Stimulated activated memory B cell treated with anti-CD40 and anti-IgM and Interleukin-4, amounts not matched to agents 10 μg/mL and 1 μg/mL and 100 μg/mL, for 72 hours (primary cell): ENCODE measurements at places on chromosomes 7 and 10.

DNA sequence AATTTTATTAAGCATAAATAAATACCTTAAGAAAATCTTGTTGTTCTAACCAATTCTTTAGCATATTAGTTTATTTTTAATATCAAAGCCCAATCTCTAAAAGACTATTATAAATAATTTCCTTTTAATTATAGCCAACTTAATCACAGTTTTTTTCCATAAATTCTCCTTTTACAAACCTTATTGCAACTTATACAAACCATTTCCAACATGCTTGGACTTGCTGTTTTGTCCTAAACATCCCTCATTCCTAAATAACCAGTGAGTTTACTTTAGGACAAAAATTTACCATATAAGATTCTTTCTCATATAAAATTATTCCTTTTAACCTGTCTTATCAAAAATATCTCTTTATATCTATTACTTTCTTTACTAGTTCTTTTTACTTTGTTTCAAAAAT lies 25.2 kb upstream of the LSM8 start:
- ATAC-seq = no peak

DNA sequence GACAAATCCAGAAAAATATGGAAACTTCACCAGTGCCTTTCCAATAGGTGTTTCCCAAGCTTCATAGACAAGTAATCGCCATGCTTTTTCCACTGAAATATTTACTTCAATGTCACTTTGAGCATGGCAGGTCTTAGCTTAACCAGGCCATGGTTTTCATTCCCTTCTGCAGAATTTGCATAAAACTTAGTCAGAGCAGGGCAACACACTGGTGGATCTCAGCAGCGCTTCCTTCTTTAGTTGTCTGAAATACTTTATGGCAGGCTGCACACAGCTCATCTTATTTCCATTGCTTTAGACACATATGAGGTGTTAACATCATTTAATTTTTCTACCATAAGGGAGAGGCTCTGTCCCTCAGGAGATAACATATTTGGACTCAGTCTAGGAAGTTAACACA lies 102.9 kb upstream of the AHR start:
- ATAC-seq = peak; percentile 92

DNA sequence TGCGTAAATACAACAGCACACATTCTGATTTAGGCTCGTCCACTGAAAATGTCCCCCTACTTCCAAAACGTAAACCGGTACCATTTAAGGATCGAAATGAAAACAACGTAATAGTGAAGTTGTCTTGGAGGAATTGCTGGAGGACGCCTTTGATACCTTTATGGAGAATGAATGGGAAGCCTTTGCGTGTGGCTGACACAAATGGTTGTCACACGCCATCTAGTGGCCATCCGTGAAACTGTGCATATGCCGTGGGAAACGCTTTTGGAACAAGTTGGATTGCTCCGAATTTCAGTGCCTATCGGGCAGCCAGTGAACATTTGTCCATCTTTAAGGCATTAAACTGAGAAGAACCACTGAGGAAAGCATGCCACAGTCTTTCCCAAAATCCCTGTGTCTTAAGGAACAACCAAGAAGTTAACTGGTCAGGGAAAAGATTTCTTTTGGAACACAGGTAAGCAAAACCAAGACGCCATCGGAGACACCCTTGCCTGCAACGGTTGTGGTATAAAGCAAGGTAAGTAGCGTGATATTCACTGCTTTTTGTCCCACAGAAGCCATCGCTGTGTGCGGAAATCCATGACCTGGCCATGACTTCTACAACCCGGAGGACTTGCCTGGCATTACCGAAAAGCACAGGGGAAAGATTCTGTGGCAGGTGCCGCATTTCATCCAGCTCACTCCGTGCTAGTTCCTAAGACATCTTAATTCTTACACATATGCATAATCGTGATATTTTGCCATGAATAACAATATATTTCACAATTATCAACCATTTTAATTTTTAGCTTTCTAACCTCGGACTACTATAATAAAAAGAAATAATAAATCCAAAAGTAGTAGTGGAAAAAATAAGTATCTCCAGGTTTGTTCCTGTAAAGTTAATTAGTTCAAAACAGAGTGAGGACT lies 100.6 kb downstream of the FAM204A start:
- ATAC-seq = no peak

DNA sequence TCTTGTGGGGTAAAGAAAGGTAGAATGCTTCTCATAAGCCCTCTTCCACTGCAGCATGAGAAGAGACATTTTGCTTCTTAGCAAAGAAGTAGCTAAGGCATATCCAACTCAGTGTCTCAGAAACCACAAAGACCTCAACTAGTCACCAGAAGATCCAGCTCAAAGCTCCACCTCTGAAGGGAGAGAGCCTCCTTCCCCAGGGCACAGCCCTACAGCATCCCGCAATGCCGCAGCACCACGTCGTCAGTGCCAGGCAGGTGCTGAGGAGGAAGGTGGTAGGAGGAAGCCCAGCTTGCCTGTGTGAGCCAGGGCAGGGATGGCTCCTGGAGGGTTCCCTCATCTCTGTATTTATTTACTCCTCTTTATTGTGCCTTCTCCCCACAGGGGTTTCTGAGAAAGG lies 385.6 kb upstream of the NPVF start:
- no peak for ATAC-seq

GRCh38 chr7:69172357-69173077 lies 425.8 kb upstream of the AUTS2 start:
- ATAC-seq = no peak

DNA sequence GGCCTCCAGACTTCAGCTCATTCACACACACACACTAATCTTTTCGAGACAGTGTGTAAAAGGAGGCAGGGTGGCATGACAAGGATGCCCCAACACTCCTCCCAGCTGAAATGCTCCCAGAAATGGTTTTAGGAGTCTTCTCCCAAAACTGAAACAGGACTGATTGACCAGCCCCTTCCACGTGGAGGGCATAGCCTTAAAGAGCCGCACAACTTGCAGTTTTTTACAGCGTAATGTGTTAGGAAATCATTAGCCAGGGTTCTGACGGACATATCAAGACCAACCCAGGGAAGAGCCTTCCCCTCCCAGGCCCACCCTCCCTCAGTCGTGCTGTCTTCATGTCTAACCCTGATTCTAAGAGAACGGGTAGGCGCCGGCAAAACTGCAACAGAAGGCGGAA lies 224.6 kb downstream of the TNS3 start:
- no peak for ATAC-seq

GRCh38 chr10:834493-834892 lies 97.0 kb downstream of the LARP4B start:
- no peak for ATAC-seq

DNA sequence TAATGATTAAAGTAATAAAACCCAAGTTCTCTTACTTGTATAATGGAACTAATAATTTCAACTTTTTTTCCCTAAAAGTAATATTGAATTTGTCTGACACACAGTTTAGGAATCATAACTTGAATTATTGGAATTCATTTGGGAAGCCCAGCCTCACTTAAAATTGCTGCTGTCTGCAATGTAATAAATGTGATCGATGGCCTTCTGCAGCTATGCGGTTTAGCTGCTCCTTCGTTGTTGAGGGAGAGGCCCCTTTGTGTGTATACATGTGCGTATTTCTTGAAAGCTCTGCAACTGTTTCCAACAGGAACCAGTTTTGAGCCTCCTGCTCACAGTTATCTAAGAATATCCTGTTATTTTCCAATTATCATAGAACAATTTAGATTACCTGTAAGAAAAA lies 152.5 kb downstream of the AKR1D1 start:
- no peak for ATAC-seq

- no peak for ATAC-seq
Observed at GRCh38 chr7:141674171-141674671, 27.7 kb downstream of the DENND11 start.

DNA sequence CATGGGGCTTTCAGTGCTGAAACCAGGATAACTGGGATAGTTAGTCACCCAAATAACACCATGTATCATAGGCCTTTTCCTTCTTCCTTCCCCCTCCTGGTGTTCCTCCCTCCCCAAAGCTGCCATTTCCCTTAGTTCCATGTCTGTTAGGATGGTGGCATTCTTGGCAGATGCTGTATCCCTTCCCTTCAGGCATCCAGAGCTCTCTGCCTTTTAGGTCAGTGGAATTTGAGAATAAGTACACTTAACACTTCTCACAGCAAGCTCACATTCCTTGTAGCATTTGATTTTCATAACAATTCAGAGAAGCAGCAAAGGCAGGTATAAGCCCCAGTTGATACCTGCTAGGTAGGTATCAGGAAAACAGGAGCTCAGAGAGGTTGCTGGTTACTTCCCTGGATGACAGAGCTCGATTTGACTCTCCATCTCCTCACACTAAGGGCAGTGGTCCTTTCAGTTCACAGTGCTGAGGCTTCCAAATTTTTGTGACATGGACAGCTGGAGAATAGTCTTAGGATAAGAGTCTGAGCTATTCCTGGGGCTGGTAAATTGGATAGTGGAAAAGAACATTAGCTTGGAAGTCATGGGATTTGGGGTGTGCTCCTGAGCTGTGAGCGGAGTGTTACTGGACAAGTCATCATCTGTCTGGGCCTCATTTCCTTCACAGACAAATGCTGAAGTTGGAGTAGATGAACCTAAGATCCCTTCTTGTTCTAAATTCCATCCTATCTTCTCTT lies 108.7 kb upstream of the RHOBTB1 start:
- no peak for ATAC-seq

- ATAC-seq = peak; percentile 0
Observed at GRCh38 chr7:77799078-77799964, 748 bp downstream of the PHTF2 start.

DNA sequence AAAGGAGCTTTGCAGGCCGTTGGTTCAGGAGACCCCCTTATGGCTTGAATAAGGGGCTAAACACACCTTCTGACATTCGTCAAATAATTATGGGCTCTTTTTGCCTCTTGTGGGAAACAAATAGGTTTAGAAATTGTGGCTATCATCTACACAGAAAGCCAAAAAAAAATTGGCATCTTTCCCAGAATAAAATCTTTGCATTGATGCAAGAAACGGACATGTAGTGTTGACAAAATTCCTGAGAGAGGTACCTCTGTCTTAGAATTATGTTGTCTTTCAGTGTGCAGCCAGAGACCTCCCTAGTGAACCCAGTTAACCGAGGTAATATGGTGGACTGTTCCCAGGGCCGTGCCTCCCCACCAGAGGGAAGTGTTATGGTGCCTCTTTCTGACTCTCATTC lies 283.9 kb downstream of the SDHAF3 start:
- ATAC-seq = no peak

DNA sequence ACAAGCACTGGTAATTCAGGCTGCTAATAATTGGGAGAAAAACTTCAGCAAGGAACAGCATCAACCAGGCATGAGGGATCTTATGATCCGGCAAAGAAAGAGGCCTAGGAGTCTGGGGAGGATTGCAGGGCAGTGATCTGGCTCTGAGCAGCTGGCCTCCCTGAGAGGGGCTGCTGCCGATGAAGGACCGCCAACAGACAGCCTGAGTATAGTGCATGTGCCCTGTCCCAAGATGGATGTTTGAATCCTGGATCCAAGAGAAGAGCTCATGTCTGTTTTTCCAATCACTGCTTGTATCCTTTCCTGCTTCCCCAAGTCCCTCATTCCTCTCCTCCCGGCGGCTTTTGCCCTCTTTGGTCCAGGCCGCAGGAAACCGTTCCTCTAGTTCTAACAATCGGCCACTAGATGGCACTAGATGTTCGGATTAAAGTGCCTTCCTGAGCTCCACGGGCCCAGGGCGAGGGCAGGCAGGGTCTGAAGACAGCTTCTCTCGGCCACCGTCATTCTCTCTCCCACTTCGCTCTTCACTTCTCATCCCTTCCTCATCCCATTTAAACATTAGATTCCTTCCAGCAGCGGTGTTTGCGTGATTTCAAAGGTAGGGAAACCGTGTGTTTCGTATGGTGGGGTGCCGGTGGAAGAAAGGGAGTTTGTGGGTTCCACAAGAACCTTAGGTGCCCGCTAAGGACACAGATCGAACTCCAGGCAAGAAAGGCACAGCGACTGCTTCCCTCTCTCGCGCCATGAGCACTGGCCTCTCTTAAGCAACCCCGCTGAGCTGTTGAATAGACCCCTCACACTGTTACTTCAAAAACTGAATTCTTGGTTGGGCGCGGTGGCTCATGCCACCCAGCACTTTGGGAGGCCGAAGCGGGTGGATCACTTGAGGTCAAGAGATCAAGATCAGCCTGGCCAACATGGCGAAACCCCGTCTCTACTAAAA lies 82.4 kb downstream of the ADCYAP1R1 start:
- peak; percentile 73 for ATAC-seq

DNA sequence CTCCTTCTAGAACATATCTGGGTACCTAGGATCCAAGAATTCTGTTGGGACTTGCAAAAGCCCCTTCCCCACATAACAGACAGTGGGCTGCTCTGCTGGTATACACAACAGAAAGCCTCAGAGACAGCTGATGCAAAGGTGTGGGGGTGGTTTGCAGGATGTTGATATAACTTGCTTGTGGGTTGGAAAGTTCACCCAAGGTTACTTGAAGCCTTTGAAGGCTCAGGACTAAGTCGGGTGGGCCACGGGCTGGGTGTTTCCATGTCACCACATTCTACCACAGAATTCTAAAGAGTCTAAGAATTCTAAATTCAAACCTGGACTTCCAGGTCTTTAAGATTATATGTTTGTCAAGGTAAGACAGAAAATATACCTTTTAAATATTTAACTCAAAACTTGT lies 7.4 kb upstream of the NRCAM start:
- no peak for ATAC-seq

GRCh38 chr7:151459726-151460473 lies 20.0 kb upstream of the CRYGN start:
- ATAC-seq = no peak

DNA sequence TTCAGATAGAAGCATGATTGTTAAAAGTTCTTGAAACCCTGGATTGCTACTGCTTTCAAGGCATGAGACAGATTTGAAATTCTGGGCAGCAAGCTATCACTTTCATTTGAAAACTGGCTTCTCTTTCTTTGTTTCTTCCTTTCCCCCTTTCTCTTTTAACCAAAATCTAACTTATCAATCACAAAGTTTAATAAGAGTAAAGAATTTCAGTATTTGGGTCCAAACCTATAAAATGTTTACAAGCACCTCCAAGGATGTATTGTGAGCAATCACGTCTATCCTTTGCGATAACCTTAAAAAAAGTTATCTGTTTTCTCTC lies 21.6 kb upstream of the RPA3 start:
- ATAC-seq = no peak

DNA sequence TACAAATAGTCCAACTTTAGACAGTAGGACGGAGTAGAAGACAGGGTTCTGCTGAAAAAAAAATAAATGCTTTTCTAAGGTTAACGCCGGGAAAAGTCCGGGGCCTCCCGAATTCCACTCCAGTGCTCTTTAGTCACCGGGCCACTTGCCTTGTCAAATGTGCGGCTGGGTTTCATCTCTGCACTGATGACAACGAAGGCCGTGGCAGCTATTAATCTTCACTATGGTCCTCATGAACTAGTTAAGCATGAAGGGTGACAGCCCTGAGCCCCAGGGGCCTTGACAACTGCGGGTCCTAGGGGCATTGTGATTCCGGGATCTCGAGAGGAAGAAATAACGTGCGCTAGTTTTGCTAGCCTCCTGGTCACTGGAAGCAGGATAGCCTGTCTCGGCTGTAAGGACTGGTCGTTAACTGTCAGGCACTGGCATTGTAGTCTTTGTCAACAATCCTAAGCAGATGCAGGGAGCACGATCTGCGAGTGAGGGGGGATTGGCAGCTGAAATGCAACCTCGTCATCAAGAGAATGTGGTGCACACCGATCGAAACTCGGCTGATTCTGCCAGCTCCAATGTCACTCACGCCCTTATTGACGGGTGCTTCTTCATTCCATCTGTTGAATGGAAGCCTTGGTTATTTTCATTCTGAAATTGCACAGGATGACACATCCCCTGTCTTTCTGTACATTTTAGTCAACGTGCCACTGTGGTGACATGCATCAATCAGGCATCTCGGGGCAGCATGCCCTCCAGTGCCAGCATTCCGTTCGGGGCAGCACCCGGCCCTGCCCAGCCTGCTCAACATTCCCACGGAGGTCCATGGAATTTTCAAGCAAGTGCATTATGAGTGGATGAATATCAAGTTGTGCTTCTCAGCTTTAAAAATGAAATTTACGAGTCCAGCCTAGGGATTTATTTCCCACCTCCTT lies 51.6 kb upstream of the MGMT start:
- no peak for ATAC-seq
